HuH-7.5 (cell line): ENCODE measurements at places on chromosomes 3 and 15.
A peak's percentile ranks its signal among the peaks of the same experiment; 100 is the strongest.

DNA sequence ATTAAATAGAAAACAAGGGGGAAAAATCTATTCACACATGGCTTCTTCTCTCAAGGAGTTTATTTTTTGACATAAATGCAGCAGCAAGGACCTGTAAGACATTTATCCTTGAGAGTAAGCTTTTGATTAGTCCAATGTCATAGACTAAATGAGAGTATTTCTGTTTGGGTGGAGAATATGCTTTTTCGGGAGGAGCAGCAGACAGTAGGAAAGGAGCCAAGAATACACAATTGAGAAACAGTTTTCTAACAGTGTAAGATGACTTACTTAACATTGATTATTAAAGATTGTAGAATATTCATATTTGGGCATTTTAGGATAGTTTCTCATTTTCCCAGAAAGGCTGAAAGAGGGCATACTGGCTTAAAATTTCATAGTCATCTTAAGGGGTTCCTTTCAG is 65.9 kb upstream of the PAQR5 start:
- no peak for DNase-seq

GRCh38 chr15:85742186-85742821 is 52.4 kb downstream of the KLHL25 start:
- DNase-seq = no peak

- DNase-seq = peak; percentile 73
Observed at GRCh38 chr15:90531147-90531546, 1.4 kb downstream of the CRTC3 start.

DNA sequence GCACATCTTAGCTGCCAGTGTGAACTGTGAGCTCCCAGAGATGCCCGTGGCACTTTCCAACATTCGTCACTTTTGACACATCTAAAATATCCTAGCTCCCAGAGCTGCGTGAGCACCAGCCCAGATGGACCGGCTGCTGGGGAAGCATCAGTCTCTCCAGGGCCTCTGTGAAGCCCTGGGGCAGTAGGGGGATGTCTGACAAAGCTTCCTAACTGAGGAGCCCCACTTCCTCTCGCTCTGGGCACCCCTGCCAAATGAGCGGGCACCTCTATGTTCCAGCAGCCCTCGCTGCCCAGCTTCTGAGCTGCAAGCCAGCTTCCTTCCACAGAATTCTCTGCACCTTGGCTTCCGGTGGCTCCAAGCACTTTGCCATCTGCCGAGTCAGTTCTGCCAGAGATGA is 91.1 kb downstream of the LIPC start:
- DNase-seq = no peak

DNA sequence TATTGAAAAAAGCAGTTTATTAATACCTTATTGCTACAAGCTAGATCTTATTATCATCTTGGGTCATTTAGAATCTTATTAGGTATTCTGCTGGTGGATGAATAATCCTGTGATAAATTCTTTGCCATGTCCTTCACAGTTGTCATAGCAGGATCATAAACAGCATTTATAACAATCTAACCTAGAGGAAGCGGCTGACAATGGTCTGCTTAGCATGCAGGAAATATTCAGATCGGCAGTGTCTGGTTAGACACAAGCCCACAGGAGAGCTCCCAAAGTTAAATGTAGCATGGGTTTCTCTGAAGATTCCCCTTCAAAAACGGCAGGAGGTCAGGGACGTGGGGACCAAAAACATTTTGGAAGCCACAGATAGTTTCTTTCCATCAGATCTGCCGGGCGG is 179.3 kb downstream of the FOXB1 start:
- no peak for DNase-seq

GRCh38 chr3:125670945-125671344 is 75.6 kb upstream of the OSBPL11 start:
- no peak for DNase-seq

GRCh38 chr3:89179355-89180001 is 72.1 kb downstream of the EPHA3 start:
- no peak for DNase-seq

DNA sequence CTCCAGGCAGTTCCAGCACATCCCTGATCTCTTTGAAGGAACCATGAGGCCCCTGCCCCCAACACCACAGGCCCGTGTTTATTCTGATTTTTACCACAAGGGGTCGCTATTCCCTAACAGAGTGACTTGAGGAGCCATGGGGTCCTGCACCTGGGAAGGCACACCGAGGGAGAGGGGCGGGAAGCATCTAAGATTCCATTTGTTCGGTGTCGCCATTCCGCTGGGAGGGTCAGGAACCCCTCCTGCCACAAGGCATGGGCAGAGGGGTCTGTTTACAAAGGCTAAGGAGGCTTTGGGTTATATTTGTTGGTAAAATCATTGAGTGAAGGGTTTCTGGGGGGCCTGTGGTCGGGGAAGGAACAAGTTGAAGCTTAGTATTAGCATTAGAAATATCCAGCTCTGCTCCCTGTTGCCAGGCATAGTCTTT is 77.1 kb downstream of the WDR76 start:
- DNase-seq = peak; percentile 55

- DNase-seq = no peak
Observed at GRCh38 chr3:124119056-124119716, 127.3 kb upstream of the ROPN1 start.

DNA sequence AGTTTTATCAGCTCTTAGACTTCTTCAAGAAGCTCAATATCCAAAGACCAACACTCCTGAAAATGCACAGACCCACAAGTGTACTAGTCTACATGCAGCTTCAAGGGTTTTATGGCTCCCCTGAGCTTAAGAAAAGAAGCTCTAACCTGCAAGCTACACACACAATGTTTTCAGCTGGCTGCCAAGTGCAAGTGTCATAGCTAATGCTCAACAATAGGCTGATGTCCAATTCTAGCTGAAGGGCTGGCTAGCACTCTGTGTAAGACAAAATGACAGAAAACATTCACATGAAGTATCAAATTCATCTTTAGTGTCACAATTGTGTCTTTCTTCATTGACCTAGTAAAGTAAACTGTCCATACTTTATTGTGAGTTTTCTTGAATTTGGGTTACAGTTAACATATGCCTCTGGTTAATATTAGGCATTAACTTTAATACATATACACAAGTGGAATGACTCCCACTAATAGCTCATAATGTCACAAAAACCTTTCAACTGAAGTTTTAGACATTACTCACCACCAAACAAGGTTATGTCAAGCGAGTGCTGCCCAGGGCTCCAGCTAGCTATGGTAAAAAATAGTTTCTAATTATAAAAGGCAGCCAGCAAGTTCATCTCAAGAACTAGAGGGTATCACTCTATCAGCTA is 15.1 kb downstream of the ABI3BP start:
- no peak for DNase-seq

GRCh38 chr3:30469133-30469532 is 137.3 kb upstream of the TGFBR2 start:
- DNase-seq = no peak

GRCh38 chr3:123678108-123678511 is 93.3 kb upstream of the HACD2 start:
- no peak for DNase-seq

- no peak for DNase-seq
Observed at GRCh38 chr15:33506781-33507296, 196.1 kb downstream of the RYR3 start.

GRCh38 chr3:142645236-142645793 is 49.1 kb downstream of the PLS1 start:
- no peak for DNase-seq

GRCh38 chr15:71559616-71560015 is 250.7 kb upstream of the NR2E3 start:
- no peak for DNase-seq

DNA sequence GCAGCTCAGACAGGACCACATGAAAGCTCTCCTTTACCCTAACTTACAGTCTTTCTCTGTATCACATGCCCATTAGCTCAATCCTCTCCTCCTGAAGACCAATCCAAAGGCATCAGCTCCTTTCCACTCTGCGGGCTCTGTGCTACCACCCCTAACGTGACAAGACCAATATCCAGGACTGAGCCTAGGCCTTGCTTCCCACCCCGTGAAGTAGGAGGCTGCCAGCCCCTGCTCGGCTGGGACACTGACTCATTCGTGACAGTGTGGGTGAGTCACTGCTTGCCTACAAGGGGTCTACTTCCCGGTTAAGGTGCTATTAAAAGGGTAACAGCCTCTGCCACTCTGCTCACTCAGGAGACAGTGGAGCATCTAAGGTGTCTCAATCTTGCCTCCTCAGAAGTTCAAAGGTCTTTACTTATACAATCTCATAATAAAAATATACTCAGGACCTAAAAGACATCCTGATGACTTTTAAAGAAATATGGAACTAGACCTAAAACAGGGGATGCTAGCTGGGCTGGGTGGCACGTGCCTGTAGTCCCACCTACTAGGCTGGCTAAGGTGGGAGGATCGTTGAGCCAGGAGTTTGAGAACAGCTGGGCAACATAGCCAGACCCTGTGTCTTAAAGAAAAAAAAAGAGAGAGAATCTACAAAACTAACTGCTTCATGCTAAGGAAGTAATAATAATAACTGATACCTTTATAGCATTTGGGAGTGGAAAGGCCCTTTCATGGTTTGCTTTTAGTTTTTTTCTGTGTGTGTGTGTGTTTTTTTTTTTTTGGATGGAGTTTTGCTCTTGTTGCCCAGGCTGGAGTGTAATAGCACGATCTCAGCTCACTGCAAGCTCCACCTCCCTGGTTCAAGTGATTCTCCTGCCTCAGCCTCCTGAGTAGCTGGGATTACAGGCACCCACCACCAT is 55.0 kb downstream of the TMEM44 start:
- DNase-seq = no peak

DNA sequence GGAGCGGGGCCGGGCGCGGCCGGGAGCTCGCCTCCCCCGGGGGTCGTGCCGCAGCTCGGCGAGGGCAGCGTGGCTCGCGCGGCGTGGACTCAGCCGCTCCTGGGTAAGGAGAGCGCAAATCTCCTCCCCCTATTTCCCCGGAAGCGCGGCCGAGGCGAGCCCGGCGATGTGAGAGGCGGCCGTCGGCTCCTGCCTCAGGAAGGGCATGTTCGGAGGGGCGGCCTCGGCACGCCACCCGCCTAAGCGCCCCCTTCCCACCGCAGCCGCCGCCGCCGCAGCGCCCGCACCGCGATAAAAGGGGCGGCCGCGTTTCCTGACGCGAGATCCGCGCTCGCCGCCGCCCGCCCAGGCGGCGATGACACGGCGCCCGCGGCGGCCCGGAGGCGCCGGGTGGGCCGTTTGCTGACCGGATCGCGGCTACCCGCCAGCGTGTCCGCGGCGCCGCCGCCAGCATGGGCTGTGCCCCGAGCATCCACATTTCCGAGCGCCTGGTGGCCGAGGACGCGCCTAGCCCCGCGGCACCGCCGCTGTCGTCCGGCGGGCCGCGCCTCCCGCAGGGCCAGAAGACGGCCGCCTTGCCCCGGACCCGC is at the start of gene PDE8A:
PDE8A (plus strand) TSS at position 146 of the 590 bp plus-strand sequence; CDS start at position 453, 307 bp downstream.
- peak; percentile 62 for DNase-seq

DNA sequence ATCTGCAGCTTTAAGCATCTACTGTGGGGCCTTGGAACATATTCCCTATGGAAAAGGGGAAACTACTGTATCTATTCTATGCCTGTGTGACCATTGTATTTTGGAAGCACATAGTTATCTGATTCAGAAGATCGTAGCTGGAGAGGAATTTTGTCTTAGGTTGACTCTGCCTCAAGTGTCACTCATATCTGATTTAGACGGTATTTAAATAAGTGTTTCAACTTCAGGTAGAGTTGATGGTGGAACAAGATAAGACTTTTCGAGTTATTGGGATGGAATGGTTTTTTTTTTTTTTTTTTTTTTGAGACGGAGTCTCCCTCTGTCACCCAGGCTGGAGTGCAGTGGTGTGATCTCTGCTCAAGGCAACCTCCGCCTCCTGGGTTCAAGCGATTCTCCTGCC is 8.9 kb upstream of the DENND6A start:
- no peak for DNase-seq

DNA sequence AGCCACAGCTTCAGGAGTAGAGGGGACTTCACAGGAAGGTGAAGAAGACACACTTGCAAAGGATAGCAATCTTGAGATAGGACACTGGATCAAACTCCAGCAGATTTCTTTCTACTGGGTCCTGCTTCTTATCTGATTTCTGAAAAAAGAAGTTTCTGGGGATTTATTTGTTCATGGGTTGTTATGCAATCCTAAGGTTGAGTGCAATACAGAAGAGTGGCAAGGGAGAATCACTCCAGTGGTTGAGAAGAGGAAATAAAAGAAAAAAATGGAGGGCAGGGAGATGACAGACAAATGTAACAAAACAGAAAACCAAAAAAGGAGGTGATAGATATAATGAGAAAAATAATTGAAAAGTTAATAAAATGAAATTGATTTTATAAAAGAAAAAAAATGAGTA is 858.3 kb downstream of the TUSC7 start:
- DNase-seq = no peak

GRCh38 chr3:58585994-58586393 is 8.8 kb upstream of the FAM107A start:
- no peak for DNase-seq

DNA sequence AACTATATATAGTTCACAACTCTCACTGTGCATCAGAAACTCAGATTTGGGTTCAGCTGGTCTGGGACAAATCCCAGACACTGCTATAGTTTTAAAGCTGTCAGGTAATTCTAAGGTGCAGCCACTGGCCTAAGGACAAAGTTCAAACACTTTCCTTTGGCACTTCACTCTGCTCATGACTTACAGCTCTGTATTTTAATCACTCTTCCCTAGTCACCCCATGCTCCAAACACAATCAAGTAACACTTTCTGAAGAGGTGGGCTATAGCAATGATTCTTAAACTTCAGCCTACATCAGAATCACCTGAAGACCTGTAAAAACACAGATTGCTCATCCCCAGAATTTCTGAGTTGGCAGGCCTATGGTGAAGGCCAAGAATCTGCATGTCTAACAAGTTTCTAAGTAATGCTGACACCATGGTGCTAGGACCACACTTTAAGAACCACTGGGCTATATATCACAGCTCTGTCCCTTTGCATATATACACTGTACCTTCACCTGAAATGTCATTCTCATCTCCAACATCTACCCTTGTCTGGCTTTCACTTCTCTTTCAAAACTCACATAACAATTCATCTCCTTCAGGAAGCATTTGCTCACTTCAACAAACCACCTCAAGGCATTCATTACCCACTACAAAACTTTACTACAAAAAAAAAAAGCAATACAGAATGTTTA is 21.4 kb downstream of the STAG1 start:
- DNase-seq = no peak

- peak; percentile 34 for DNase-seq
Observed at GRCh38 chr15:62059816-62060112, 483 bp downstream of the VPS13C start.

DNA sequence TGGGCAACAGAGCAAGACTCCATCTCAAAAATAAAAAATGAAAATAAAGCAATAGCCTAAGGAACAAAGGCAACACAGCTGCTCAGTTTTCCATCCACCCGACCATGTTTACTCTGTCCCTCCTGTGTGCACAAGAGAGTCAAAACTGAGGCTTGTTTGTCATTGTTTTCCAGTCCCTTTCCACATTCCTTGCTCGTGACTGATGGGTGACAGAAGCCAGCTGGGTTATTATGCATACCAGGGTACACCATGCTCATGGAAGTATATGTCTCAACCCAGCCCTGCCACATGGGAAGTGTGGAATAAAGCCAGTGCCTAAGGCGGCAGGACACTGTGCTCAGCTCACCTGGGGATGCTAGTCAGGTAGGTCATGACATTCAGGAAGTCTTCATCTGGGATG is 49.5 kb downstream of the MCF2L2 start:
- DNase-seq = no peak
